Omental fat pad (tissue), 4 donors: ENCODE measurements at places on chromosomes 6 and 20. TPM values are rescaled to one million over a fixed set of nuclear protein-coding genes. Genes with fewer than 3 reads are reported as not detected.

The SLC12A5 gene
- not detected for total RNA-seq

The PTCRA gene
- not detected for total RNA-seq

GRCh38 chr6:13947611-13948178 lies 22.9 kb downstream of the RNF182 start:
- DNase-seq = no peak

DNA sequence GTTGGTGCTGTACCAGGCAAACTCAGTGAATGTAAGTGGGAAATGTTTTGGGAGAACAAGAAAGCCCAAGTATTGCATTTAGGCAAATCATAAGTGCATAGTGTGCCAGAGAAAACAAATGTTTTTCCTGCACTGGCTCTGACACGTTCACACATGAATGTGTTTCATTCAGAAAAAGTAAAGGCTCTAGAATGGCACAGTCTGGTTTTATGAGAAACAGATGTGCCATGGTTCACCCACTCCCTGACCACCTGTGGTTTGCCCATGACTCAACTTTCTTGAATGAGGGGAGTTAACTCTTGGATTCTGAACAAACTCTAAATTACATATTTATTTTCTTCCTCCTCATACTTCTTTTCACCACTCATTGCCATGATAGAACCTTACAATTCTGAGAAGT lies 126.9 kb downstream of the KCNQ5 start:
- no peak for DNase-seq

- no peak for DNase-seq
Measured at GRCh38 chr20:44392776-44393607, 37.5 kb downstream of the HNF4A start.

DNA sequence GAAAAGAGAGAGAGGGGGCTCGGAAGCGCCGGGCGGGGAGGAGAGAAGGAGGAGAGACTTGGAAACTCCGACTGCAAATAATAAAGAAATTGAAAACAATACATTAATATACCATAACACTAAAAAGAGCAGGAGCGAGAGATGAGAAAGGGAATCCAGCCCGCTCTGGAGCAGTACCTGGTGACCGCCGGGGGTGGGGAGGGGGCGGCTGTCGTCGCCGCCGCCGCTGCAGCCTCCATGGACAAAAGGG lies 338 bp downstream of the E2F3 start:
- DNase-seq = no peak

DNA sequence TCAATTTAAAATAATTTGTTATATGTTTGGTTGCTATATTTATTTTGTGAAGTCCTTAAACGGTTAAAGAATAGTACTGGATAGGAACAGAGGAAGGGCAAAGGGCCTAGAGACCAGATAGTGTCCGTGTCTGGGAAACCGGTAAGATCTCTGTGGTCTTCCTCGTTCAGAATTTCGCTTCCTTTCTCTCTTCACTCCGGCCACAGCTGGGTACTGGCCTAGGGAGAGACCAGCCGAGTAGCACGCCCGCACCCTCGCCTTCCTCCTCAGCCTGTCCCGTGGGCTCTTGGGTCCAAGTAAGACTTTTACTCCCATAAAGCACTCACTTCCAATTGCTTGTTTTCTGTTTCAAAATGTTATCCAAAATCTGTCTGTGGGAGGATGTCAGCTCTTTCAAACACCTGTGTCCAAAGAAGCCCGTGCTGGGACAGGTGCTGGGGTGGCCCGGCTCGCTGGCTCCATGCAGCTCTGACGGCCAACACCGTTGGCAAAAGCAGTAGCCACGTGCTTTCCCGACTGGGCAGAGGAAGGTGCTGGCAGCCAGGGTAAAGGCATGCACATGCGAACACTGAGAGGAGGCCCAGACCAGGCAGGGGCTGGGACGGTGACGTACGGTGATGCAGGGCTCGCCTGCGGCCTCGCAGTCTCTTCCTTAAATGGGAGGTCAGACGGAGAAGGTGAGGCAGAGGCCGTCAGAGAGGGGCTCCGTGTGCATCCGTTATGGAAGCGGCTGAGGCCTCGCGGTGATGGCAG lies 112.2 kb downstream of the IRF4 start:
- DNase-seq = no peak

GRCh38 chr6:73121421-73121993 lies 103.8 kb downstream of the KHDC1L start:
- no peak for DNase-seq

GRCh38 chr6:133241901-133242636 lies 912 bp downstream of the EYA4 start:
- DNase-seq = no peak

DNA sequence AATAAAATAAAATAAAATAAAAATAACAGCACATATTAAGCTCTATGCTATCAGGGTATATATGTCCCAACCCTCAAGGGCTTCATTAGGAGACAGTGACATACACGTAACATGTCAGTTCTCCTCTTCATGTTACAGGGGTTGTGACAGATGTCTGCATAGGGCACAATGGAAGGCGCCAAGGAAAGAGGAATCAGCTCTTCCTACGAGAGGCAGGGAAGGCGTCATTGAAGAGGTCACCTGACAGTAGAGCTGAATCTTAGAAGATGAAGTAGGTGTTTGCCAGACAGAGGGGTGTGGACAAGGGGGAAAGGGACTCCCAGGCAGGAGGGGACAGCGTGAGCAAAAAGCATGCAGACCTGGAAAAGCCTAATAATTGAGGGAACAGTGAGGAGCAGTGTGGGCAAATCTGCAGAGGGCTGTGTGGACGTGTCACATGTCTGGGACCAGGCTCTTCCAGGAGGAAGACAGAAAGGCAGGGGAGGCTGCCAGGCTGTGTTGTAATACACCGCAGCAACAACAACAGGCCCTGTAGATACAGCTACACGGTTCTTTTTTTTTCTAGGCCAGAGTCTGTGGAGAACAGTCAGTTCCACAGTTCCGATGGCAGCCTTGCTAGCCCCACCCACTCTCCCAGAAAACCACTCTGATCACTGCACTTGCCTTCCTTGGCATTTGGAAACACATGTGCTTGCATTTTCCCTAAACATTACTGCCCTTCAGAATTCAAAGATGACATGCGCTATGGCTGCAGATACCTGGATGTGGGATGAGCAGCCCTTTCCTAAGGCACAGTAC lies 2.5 kb upstream of the FKBP5 start:
- peak; percentile 44 for DNase-seq
